Activated naive CD4-positive, alpha-beta T cell treated with anti-CD3 and anti-CD28 coated beads, Interleukin-2, amount 10 ng/mL, durations not matched to agents 5 hours and 36 hours (primary cell): ENCODE measurements at places on chromosomes 1 and 21. TPM values are rescaled to one million over a fixed set of nuclear protein-coding genes. Genes with fewer than 3 reads are reported as not detected.

C1orf141 gene
- total RNA-seq: not detected

FCRL6 gene
- not detected for total RNA-seq

KCNE2 gene
- total RNA-seq: not detected

SHCBP1L gene
- not detected for total RNA-seq

C8A gene
- not detected for total RNA-seq

CLCNKA gene
- total RNA-seq: not detected

SPRR5 gene
- total RNA-seq: not detected

ABCD3 gene
- 25.5 TPM for total RNA-seq

FAM72B gene
- total RNA-seq: 19.5 TPM

PRDM15 gene
- 10.3 TPM for total RNA-seq

LRRN2 gene
- not detected for total RNA-seq

NPHS2 gene
- not detected for total RNA-seq

F13B gene
- total RNA-seq: not detected

BTBD19 gene
- 8.5 TPM for total RNA-seq
